ENCODE measurements at places on chromosomes 6 and 20. TPM values are rescaled to one million over a fixed set of nuclear protein-coding genes. Genes with fewer than 3 reads are reported as not detected.

DNA sequence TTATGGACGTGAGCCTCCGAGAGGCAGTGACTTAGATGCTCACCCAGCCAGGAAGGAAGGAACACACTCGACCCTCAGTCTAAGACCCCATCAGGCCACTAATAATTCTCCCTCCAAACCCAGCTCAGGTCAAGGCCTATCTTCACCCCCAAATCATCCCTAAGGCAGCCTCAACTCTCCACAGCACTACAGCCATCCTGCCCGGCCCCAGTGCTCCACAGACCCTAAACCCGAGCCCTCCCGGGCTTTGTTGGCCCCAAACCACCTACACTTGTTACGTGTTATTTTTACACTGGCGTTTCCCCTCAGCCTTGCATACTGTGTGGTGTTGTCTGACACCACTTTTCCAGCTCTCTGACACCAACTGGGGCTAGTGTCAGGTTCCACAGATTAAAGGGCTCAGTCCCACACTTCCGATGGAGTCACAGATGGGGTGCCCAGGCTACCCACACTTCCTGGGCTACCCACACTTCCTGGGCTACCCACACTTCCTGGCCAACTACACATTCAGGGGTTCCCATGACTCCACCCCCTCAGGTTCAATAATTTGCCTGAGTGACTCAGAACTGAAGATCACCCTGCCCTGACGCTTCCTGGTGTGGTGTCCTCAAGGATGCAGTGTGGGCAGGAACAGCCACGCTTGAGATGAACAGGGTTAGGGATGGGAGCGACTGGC lies 25.3 kb downstream of the RBCK1 start:
- H3K27ac ChIP-seq, result no peak overlapping the region
- H3K4me1 ChIP-seq, result no peaks in the 10 kb centered on the region

GRCh38 chr20:8394308-8394945 lies 262.4 kb downstream of the PLCB1 start:
- no peak for DNase-seq
- no peak overlapping the region for H3K27ac ChIP-seq
- H3K36me3 ChIP-seq, result no peaks in the 10 kb centered on the region
- H3K27me3 ChIP-seq, result no peaks in the 10 kb centered on the region
- no peak overlapping the region for H3K4me3 ChIP-seq

DNA sequence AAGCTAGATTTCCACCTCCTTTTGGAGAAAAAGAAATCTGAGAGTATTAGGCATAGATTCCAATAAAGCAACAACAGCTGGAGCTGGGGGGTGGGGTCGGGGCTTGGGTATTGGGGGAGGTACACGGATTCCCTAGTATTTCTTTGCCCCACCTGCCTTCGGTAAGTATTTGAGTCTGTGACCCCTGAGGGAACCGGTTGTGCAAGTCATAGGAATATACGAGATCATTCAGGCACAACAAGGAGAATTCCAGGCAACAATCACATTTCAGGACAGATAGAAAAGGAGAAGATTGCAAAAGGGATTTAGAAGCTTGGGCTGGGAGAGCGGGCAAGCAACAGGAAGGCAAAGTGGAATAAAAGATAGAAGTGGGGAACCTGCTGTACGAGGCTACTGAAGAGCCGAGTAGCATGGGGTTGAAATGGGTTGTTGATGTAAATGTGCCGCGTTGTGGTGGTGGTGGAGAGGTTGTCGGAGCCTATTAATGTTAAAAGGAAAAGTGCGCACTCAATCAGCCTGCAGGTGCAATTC lies 148.9 kb downstream of the BCAS1 start:
- DNase-seq, result no peak
- no peaks in the 10 kb centered on the region for H3K27me3 ChIP-seq
- no peaks in the 10 kb centered on the region for H3K36me3 ChIP-seq
- no peak overlapping the region for H3K4me3 ChIP-seq

DNA sequence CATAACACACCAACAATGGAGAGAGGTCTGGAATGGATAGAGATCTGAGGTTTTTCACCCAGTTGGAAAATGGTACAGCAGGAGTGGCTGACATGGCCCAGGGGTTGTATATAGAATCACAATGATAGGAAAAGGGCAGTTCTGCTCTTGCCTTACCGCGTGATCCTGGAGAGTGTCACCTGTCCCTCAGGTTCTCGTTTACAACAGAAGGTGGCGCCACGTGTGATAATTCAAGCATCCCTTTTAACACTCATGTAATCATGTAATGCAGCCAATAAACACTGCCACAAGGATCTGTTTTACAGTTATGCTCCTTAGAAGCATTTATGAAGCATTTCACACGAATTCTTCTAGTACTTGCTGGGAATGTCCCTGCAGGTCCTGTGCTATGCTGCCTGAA lies 12.9 kb upstream of the WFDC2 start:
- H3K36me3 ChIP-seq, result no peaks in the 10 kb centered on the region
- no peaks in the 10 kb centered on the region for H3K27me3 ChIP-seq
- no peaks in the 10 kb centered on the region for H3K4me1 ChIP-seq
- DNase-seq, result peak; percentile 66

GRCh38 chr20:24465730-24466129 lies 3.7 kb upstream of the SYNDIG1 start:
- no peak for DNase-seq
- H3K27ac ChIP-seq, result no peak overlapping the region
- H3K4me1 ChIP-seq, result peaks cover 7% of the 10 kb centered on the region
- peaks cover 43% of the 10 kb centered on the region for H3K27me3 ChIP-seq
- H3K4me3 ChIP-seq, result no peak overlapping the region

DNA sequence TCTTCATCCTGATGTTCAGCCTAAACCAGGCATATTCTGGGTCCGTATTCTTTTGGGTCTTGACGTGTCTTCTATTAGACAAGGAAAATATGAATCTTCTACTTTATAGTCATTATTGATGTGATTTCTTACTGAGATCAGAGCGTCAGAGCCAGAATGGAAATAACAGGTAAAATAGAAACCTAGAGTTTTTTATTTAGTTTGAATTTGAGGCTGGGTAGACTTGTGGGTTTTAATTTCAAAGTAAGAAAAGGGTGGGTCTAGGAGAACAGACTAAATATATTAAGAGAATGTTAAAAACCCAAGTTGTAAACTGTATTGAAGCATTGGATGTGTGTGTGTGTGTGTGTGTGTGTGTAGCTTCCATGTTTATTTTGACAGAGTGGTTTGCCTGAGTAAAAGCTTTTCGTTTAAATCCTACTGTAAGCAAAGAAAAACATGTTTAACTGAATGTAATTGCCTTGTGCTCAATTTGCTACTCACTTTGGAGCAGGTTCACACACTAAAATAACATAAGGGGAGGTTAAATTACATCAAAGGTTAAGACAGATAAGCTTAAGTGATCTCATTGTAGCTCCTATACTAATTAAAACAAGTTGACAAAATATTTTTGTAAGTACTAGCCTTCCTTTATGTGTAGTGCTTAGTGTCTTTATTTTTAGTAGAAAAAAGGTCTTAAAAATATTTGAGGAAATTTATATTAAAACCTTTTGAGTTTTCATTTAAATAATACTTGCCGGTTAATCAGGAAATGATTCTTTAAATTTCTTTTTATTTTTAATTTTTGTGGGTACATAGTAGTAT lies 17.4 kb downstream of the HECA start:
- no peaks in the 10 kb centered on the region for H3K27me3 ChIP-seq
- H3K4me1 ChIP-seq, result peaks cover 55% of the 10 kb centered on the region
- H3K27ac ChIP-seq, result peak overlapping the region; percentile 39
- no peak for DNase-seq
- no peak overlapping the region for H3K4me3 ChIP-seq

GRCh38 chr6:109237077-109237985 lies 142.0 kb downstream of the CEP57L1 start:
- no peak overlapping the region for H3K4me3 ChIP-seq
- no peak for DNase-seq
- H3K27ac ChIP-seq, result no peak overlapping the region
- no peaks in the 10 kb centered on the region for H3K36me3 ChIP-seq
- peaks cover 11% of the 10 kb centered on the region for H3K4me1 ChIP-seq

- H3K27ac ChIP-seq, result peak overlapping the region; percentile 51
- no peak overlapping the region for H3K4me3 ChIP-seq
- no peaks in the 10 kb centered on the region for H3K36me3 ChIP-seq
- DNase-seq, result no peak
These were observed 86.9 kb downstream of the PLEKHG1 start for GRCh38 chr6:150686566-150686965.

DNA sequence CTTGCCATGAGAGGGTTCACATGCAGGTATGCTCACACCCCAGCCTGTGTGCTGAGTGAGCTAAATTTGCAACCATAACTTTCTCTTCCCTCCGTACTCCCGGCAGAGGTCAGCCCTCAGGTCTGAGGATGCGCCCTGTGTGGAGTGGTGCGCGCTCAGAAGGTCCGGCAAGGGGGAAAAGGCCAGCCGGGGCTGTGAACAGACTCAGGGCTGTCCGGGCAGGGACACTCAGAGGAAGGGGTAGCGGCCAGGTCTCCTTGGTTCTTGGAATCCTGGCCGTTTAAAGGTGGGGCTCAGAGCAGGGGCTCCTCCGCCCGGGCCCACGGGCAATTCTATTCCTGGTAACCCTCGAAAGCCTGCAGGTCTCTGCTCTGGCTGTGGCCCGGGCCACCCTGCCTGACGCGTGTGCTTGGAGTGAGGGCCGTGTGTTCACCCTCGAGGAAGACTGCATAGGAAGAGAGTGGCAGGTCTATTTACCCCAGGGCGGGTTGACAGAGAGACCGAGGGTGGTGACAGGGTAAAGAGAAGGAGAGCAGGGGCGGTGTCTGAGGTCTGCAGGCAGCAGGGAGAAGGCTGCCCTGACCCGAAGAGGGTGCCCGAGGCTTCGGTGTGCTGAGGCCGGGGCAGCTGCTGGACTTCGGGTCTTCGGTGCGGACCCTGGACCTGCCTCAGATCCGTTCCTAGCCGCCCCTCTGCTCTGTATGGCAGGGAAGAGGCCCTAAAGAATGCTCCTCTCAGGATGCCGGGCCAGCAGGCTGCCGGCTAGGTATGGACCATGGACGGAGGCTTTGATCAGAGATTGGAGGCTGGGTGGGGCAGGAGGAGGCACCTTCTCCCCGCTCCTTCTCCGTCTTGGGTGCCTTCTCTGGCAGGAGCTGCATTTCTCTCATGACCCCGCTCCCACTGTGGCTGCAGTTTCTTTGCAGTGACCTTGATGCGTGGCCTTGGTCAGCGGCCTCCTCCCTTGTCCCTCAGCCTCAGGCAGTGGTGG lies 131.1 kb upstream of the ARMC2 start:
- H3K4me1 ChIP-seq, result peaks cover 21% of the 10 kb centered on the region
- H3K27ac ChIP-seq, result no peak overlapping the region
- no peak overlapping the region for H3K4me3 ChIP-seq
- no peaks in the 10 kb centered on the region for H3K27me3 ChIP-seq

DNA sequence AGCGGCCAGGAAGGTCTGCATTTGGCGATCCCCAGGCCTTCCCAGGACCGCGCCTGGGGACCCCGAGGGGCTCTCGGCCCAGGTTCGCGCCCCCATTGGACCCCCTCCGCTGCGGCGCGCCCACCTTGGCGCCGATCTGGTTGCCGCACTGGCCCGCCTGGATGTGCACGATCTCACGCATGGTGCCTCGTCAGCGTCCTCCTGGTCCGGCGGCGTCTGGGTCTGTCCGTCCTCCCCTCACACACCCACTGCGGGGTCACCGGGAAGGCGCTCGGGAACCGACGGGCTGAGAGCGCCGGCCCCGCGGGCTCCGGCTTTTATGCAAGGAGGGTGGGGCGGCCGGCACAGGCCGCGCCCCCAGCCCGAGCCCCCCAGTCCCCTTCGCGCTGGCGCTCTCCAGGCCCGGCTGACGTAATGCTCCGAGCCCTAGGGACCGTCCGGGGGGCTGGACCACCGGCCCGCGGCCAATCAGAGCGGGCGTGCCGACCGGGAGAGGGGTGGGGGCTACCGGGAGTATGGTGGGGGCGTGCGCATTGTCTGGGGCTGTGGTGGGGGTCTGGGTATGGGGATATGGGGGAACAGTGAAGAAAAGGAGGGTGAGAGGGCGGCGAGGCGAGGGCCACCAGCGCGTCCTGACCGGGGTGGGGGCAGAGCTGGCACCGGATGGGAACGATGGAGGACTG lies at the start of gene TUBB2B:
TUBB2B (minus strand) TSS at position 291 of the 683 bp plus-strand sequence; CDS start at position 181, 110 bp downstream.
- peak within 1 kb of the TSS; percentile 66 for H3K4me3 ChIP-seq
- H3K4me1 ChIP-seq, result peaks cover 14% of the 10 kb centered on the region
- no peaks in the 10 kb centered on the region for H3K36me3 ChIP-seq
- peaks cover 41% of the 10 kb centered on the region for H3K27me3 ChIP-seq
- peak within 1 kb of the TSS; percentile 62 for H3K27ac ChIP-seq

GRCh38 chr6:146770965-146771735 lies 172.4 kb downstream of the ADGB start:
- no peaks in the 10 kb centered on the region for H3K4me1 ChIP-seq
- no peaks in the 10 kb centered on the region for H3K36me3 ChIP-seq
- H3K27ac ChIP-seq, result no peak overlapping the region
- H3K4me3 ChIP-seq, result no peak overlapping the region
- H3K27me3 ChIP-seq, result no peaks in the 10 kb centered on the region
- DNase-seq, result no peak

- peaks cover 8% of the 10 kb centered on the region for H3K4me1 ChIP-seq
- H3K27me3 ChIP-seq, result no peaks in the 10 kb centered on the region
- H3K4me3 ChIP-seq, result no peak overlapping the region
- no peaks in the 10 kb centered on the region for H3K36me3 ChIP-seq
These were observed 21.8 kb upstream of the PCMTD2 start for GRCh38 chr20:64233725-64234124.

GRCh38 chr6:10793695-10794094 lies 44.6 kb downstream of the MAK start:
- no peaks in the 10 kb centered on the region for H3K36me3 ChIP-seq
- H3K4me3 ChIP-seq, result no peak overlapping the region
- no peaks in the 10 kb centered on the region for H3K27me3 ChIP-seq
- no peak for DNase-seq
- H3K4me1 ChIP-seq, result no peaks in the 10 kb centered on the region

The MEP1A gene
- polyA plus RNA-seq, result 38.9 TPM

The HACE1 gene
- polyA plus RNA-seq, result 5.5 TPM

The MAFB gene
- 4.1 TPM for polyA plus RNA-seq

The TFAP2A gene
- 14.9 TPM for polyA plus RNA-seq

The GSTA3 gene
- polyA plus RNA-seq, result not detected

The RSPH4A gene
- 0.46 TPM for polyA plus RNA-seq

The C6orf163 gene
- 0.64 TPM for polyA plus RNA-seq
